NCI-H2081 treated with DMSO at 0.1 percent for 48 hours (cell line): ENCODE measurements at places on chromosomes 3 and 15.

DNA sequence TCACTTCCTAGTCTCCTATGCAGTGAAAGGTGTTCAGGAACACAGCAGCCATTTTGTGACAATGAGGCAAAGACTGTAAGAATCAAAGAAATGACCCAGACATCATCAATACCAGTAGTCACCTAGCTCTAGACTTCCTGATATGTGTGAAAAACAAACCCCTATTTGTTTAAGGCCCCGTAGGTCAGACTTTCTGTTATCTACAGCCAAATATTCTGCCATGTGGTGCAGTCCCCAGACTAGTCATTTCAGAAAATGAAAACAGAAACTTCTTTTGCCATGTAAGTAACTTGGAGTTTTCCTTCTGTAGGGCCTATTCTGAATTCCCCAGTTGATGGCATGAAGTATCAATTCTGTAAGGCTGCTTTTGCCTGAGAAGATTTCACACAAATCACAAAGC is 181.7 kb upstream of the SNTN start:
- DNase-seq: no peak

DNA sequence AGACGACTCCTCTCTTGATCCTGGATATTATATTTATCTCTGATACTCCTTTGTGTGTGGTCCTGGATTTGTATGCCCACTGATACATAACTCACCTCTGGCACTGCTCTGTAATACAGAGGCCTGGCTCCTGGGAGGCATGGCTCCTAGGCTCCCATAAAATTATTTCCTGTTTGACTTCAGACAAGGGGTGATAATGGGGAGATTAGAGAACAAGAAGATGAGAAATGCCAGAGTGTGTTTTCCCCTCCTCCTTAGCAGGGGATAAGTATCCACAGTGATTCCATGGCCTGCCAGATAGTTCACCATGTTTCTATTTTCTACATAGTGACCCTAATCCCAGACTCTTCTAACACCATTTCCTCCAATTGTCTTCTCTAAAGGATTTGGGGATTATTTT is 165.7 kb upstream of the PLSCR5 start:
- no peak for DNase-seq

GRCh38 chr3:155302891-155303290 is 9.4 kb upstream of the STRIT1 start:
- no peak for DNase-seq

DNA sequence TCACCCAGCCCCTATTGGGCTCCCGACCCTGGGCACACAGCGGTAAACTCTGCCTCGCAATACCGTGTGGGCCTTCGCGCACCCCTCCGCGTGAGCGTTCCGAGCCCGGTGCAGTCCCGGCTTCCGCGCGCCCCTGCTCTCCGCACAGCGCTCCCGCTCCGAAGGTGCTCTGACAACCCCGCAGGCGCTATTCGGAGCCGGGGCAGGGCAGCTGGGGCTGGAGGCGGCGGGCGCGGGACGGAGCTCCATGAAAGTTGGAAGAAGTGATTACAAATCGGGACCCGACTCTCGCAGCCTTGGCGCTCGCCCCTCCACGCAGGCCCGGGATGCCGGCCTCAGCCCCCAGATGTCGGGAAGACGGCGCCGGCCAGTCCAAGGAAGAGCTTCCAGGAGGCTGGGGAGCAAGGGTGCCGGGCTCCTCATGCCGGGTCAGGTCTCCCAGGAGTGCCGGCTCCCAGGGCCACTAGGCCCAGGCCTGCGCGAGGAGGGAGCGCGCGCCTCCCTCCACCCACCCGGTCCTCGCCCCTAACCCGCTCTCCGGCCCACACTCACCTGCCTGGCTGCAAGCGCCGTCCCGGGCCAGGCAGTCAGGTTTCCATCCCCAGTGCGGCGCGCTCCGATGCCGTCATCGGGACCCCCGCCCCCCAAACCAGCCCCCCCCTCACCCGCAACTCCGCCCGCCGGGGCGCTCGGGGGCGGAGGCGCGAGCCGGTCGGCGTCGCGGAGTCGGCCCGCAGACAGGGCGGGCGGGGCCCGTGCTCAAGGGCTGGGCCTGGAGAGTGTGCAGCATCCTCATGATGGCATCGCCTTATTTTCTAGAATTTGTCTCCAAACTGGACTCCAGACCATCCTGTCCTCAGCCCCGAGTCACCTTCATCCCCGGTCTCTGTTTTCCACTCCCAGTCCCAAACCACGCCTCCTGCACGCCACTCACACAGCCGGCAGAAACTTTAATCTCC is at the start of gene KIF7:
Gene KIF7, minus strand, starts transcription at position 621 of the 959 bp plus-strand sequence. CDS start 2,537 bp downstream, outside the sequence.
- DNase-seq: no peak

GRCh38 chr15:29270976-29271375 is 1.4 kb upstream of the NSMCE3 start:
- DNase-seq: no peak
